ENCODE measurements at places on chromosomes 1 and 21. TPM values are rescaled to one million over a fixed set of nuclear protein-coding genes. Genes with fewer than 3 reads are reported as not detected.

Gene PSMB2
- total RNA-seq = 39.6 TPM

Gene MACO1
- total RNA-seq = 18.8 TPM

Gene CDA
- 3.0 TPM for total RNA-seq

Gene GRHL3
- 0.54 TPM for total RNA-seq

DNA sequence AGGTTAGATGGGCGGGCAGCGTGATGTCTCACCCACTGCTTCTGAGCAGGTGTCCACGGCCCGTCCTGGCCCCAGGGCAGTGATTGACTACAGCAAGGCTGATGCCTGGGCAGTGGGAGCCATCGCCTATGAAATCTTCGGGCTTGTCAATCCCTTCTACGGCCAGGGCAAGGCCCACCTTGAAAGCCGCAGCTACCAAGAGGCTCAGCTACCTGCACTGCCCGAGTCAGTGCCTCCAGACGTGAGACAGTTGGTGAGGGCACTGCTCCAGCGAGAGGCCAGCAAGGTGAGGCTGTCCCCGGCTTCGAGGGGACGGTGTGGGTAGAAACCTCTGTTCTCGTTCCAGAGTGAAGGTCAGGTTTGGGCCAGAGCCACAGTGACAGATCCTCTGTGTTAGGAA, 12.2 kb downstream of the DDOST start:
- H3K4me1 ChIP-seq = no peaks in the 10 kb centered on the region
- DNase-seq = no peak
- no peak overlapping the region for H3K4me3 ChIP-seq
- no peaks in the 10 kb centered on the region for H3K27me3 ChIP-seq
- no peak overlapping the region for H3K27ac ChIP-seq

- no peaks in the 10 kb centered on the region for H3K27me3 ChIP-seq
- no peak for DNase-seq
- peaks cover 13% of the 10 kb centered on the region for H3K4me1 ChIP-seq
- no peak overlapping the region for H3K27ac ChIP-seq
Measured at GRCh38 chr1:205171369-205171768, 40.1 kb downstream of the DSTYK start.

DNA sequence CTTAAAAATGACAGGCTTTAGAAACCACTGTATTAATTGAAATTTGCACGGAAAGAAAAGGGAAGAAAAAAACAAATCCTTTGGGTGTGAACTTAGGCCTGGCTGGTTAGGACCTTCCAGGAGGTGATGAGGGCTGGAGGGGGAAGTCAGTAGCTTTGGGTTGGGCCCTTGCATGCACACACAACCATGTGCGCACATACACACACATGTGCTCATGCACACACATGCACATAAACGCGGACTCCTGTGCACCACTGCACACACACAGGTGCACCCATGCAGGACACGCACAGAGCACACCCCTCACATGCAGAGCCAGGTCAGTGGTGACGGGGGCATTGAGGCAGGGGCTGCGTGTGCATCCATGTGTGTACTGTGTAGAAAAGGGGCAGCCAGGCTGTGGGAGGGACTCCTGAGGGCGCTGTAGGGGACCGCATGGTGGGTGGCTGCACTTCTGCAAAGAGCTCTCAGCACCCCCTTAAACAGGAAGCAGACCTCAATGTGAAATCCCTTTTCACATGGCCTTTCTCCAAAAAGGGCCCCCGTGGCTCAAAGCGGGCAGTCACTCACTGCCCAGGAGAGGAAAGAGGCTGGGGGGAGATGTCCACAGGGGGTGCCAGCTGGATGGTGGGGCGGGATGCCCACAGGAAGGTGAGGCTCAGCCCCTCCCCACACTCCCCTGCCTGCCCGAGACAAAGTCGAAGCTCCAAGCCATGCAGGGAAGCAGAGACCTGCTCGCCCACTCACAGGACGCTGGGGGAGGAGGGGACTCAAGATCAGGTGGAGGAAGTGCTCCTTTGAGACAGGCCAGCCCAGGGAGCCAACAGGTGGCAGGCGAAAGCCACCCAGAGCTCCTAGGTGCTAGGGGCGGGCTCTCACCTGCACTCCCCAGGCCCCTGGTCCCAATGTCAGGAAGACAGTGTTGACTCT, 95.2 kb downstream of the ITPKB start:
- peaks cover 9% of the 10 kb centered on the region for H3K4me1 ChIP-seq
- no peak for DNase-seq
- no peaks in the 10 kb centered on the region for H3K27me3 ChIP-seq
- no peak overlapping the region for H3K4me3 ChIP-seq

GRCh38 chr1:211229365-211229759, 29.8 kb upstream of the RCOR3 start:
- H3K36me3 ChIP-seq = no peaks in the 10 kb centered on the region
- H3K27ac ChIP-seq = no peak overlapping the region
- no peak for DNase-seq
- H3K4me3 ChIP-seq = no peak overlapping the region

DNA sequence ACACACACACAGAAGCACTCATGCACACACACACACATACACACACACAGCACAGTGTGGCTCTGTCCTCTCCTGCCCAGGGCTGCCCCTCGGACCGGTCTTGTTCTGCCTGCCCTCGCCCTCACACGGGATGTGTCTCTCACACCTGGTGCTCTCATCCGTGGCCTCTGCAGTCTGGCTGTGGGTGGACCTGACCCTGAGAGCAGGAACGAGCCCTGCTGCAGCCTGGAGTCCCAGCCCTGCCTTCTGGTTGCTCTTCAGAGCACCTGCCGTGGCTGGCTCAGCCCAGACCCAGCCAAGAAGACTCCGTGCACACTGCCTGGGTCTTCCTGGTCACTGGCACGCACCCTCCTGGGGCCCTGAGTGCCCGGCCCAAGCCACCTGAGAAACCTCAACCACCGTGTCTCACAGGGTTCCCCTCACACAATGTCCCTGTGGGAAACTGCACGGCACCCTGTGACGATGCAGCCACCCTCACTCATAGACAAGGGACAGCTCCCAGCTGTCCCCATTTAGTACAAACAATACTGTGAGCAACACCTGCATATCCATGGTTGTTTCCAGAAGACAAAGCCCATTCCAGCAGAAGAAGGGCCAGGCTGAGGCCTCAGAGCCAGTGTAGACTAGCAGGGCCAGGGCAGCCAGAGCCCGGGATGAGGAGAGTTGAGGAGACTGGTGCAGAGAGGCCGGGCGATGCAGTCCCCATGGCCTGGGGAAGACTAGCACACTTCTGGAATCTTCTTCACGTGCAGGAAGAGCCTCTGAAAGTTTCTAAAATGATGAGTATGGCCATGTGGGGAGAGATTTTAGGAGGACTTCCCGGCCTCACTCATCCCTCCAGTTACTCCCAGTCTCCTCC, 234.0 kb downstream of the NPHP4 start:
- no peak overlapping the region for H3K4me3 ChIP-seq
- no peaks in the 10 kb centered on the region for H3K4me1 ChIP-seq
- no peak for DNase-seq
- H3K36me3 ChIP-seq = no peaks in the 10 kb centered on the region
- H3K27ac ChIP-seq = no peak overlapping the region

DNA sequence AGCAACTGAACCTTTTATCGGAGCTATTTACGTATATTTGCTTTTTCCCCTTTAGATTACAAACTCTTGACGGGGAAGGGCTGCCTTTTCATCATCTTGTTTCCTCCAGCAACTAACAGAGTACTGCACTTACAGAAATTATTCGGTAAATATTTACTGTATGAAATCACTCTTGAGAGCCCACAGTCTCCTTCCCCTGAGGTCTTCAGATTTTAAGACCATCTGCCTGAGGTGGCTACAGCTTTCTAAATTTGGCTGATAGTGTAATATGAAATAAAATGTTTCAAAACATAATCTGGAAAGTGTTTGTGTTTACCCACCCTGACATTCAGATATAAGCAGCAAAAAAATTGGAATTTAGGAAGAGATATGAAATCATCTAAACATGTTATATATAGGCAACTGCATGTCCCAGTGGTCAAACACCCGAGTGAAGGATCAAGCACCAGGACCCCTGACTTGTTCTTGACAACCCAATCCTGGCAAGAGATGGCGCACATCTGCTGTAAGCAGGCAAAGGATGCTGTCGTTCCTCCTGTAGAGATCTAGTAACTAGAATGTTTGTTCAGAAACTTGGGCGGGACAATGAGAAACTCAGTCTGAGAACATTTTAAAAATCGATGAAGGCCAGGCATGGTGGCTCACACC, 60.9 kb downstream of the SIPA1L2 start:
- H3K4me1 ChIP-seq = no peaks in the 10 kb centered on the region
- H3K36me3 ChIP-seq = no peaks in the 10 kb centered on the region
- H3K27me3 ChIP-seq = no peaks in the 10 kb centered on the region
- DNase-seq = no peak

DNA sequence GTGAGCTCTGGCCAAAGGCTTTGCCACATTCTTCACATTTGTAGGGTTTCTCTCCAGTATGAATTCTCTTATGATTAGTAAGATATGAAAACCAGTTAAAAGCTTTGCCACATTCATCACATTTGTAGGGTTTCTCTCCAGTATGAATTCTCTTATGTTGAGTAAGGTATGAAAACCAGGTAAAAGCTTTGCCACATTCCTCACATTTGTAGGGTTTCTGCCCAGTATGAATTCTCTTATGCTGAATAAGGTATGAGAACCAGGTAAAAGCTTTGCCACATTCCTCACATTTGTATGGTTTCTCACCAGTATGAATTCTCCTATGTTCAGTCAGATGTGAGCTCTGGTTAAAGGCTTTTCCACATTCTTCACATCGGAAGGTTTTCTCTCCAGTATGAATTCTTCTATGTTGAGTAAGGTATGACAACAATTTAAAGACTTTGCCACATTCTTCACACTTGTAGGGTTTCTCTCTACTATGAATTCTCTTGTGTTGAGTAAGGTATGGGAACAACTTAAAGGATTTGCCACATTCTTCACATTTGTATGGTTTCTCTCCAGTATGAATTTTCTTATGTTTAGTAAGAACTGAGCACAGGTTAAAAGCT, 20.7 kb downstream of the ZNF695 start:
- H3K27me3 ChIP-seq = no peaks in the 10 kb centered on the region
- no peak overlapping the region for H3K4me3 ChIP-seq
- H3K36me3 ChIP-seq = no peaks in the 10 kb centered on the region
- DNase-seq = no peak
- no peaks in the 10 kb centered on the region for H3K4me1 ChIP-seq

- no peak overlapping the region for H3K27ac ChIP-seq
- H3K27me3 ChIP-seq = no peaks in the 10 kb centered on the region
- DNase-seq = no peak
- H3K4me1 ChIP-seq = no peaks in the 10 kb centered on the region
- H3K4me3 ChIP-seq = no peak overlapping the region
- no peaks in the 10 kb centered on the region for H3K36me3 ChIP-seq
Measured at GRCh38 chr1:232333419-232333767, 296.5 kb downstream of the SIPA1L2 start.

DNA sequence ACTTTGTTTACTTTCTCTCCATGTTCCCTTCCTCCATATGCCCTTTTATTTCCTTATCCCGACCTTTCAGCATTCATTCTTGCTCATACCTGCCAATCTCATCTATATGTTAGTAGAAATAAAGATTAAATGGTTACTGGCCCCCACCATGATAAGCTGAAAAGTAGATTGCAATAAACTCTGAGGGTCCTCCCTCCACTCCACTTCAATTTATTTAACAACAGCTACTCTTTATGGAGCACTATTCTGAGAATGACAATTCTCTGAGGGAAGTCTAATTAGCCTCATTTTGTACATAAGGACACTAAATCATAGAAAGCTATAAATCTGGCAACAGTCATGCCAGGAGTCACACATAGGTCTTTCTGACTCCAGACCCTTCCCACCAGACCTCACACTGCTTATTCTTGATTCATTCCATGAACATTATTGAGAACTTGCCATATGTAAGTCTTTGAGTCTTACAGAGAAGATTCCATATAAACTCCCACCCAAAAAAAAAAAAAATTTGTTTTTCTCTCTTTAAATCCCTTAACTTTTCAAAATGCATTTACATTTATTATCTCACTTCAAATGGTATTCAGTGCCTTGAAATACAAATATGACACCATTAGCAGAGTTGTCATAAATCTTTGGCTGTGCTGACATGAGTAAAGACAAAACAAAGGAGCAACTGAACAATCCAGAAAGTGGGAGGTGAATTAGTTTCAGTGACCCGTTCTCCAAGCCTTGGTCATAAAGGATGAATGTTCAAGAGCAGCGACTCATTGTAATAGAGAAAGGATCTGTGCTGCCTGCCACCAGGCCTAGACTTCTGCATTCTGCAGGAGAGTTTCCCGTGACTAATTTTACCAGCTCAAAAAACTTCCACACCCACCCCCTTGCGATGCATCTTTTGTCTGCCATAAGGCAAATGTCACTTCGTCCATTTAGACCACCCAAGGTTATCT, 28.5 kb downstream of the PALMD start:
- no peak for DNase-seq
- H3K4me3 ChIP-seq = no peak overlapping the region
- no peaks in the 10 kb centered on the region for H3K27me3 ChIP-seq
- no peaks in the 10 kb centered on the region for H3K36me3 ChIP-seq

All from thoracic aorta (tissue), 2 donors.